ENCODE measurements at places on chromosomes 11 and 22.

- no peak for DNase-seq
These were observed at the start of gene SOX10 for GRCh38 chr22:37983860-37984791. SOX10 (minus strand) TSS chr22:37984555; CDS start chr22:37983784, 771 bp downstream.

DNA sequence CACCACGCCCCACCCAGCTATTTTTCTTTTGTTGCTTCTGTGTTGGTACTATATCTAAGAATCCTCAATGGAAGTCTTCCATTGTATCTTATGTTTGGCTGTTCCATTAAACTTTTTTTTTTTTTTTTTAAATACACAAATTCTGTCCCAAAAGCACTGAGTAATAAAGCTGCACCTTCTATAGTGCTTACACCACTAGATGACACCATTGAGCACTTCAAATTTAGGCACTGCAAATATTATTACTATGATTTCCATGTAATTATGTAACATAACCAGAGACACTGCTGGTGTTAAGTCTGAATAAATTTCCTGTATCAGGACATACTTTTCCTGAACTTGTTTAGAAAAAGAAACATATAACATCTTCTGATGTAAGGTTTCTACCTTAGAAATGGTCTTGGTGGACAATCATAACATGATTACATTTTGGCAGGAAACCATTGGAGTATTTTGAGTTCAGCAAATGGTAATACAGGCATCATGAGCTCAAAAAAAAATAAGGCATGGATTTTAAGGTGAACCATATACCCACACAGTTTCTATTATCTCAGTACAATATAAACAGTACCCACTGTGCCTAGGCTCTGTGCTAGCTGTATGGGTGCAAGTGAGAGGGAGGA lies 110.5 kb downstream of the ATG16L2 start:
- DNase-seq = no peak

DNA sequence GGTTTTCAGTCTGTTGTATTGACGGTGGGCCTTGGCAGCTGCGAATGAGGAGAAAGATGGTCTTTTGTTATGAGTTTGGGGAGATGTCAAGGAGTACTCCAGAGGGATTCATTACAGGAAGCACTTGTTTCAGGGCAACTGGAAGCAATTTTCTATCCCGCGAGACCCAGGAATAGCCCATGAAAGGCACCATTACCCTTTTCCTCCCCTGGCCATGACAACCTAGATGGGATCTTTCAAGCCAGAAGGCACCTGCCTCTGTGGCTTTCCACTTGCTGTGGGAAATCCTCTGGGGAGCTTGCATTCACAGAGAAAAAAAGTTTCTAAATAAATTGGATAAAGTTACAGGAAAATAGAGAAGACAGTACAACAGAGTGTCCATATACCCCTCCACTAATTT lies 2.7 kb downstream of the ZNF215 start:
- no peak for DNase-seq

GRCh38 chr11:30322191-30322590 lies 713 bp upstream of the ARL14EP start:
- no peak for DNase-seq

GRCh38 chr11:35825386-35825785 lies 118.5 kb upstream of the LDLRAD3 start:
- DNase-seq = no peak

DNA sequence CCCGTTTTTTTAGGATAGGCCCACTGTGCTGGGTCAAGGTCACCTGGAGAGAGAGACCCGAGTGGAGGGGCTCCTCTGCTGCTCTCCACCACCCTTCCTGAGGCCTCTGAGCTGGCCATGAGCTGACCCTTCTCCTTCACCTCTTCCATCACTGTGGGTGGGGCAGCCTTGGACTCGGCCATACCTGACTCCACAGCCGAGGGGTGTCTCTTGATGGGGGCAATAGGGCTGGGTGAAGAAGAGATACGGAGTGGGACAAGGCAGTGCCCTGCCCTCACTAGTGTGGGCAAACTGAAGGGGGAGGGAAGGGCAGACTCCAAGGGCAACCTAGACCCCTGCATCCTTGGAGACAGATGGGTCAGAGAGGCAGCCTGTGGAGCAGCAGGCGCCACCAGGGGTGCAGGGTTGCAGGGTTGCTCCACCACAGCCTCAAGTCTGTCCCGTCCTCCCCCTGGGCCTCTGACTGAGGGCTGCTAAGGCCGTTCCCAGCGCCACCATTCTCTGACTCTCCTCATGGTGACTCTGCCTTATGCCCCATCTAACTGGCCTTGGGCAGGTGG lies 20.1 kb upstream of the NECTIN1 start:
- DNase-seq = no peak

- DNase-seq = no peak
These were observed 86.1 kb downstream of the TRIM44 start for GRCh38 chr11:35748644-35749043.

DNA sequence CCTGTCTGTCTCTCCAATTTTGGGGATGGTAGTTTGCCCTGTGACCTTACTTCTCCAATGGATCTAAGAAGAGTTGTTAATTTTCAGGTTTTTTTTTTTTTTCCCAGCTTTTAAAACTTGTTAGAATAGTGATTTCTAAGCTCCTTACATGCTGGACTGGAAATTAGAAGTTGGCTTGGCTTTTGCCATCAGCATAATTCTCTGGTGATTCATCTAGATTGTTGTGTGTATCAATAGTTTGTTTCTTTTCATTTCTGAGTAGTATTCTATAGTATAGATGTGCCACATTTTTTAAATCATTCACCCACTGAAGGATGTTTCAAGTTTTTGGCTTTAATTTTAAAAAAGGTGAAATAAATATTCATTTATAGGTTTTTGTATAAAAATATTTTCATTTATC lies 51.4 kb downstream of the ADAMTS15 start:
- DNase-seq = no peak

GRCh38 chr11:114277637-114278341 lies 18.4 kb upstream of the NNMT start:
- DNase-seq = no peak

DNA sequence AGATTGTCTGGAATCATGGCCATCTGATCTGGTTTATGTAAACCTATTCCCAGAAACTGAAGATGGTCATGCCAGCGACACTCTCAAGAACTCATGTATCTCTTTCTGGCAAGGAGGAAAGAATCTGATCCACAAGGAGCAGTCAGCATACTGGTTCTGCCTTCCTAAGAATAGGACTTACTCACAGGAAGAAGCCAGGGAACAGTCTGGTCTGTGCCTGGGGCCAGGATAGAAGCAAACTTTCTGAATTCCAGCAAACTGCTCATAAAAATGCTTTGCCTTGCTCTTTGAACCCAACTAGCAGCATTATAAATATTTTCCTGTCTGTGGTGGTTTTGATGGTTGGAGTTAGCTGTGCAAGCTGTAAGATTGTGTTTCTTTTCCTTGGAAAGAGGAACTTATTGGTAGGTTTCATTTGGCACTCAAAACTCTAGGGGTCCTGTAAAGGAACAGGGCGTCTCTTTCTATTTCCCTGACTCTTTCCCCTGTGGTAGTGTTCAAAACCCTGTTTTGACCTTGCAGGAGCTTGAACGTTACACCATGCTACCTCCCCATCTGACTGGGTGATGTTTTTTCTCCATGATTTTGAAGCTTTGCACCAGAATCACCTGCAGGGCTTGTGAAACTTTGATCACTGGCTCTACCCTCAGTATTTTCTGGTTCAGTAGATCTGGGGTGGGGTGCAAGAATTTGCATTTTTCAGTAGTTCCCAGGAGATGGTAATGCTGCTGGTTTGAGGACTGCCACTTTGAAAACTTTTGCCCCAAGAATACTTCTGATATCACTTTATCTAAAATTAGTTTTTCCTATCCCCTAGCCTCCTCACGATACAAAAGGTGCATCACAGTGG lies 627.8 kb upstream of the ANO5 start:
- no peak for DNase-seq

DNA sequence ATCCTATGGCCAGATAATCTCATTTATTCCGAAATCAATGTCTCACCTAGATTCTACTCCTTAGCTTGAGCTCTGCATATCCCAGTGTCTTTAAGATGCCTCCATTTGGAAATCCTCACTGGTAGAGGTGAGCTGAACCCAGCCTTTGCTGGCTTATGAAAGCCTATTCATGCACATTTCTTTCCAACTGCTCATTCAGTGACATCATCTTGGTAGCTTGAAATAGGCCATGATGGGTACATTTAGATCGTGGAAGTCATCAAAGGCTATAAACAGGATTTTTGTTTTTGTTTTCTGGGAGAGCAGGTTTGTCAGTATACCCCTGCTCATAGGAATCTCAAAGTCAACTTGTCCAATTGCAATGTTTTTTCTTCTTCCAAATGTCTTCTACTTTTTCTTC lies 6.0 kb downstream of the NXPE1 start:
- DNase-seq = no peak

DNA sequence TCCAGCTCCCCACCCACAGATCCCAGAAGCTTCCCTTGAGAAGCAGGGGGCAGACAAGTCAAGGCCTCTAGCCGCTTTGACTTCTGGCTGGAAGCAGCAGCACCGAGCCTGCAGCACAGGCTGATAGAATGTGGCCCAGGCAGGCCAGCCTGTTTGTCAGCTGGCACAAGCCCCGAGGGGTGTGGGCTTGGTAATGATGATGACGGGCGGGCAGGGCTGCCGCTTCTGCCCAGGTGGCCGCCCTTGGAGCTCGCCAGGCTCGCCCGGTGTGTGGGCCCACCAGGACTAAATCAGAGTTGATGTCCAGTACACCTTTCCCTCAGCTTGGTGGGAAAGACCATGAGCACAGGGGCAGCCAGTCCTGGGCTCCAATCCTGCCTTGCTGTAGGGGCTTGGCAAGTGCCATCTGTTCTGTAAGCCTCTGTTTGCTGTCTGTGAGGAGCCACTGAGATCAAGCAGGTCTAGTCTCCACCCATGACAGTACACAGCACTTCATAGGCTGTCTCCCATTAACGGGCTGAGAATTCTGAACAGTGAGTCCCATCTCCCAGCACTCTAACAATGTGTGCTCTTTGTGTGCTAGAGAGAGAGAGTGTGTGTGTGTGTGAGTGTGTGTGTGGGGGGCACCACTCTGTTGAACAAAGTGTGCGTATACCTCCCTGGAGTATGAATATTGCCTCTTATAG lies 26.8 kb downstream of the MICAL2 start:
- no peak for DNase-seq

DNA sequence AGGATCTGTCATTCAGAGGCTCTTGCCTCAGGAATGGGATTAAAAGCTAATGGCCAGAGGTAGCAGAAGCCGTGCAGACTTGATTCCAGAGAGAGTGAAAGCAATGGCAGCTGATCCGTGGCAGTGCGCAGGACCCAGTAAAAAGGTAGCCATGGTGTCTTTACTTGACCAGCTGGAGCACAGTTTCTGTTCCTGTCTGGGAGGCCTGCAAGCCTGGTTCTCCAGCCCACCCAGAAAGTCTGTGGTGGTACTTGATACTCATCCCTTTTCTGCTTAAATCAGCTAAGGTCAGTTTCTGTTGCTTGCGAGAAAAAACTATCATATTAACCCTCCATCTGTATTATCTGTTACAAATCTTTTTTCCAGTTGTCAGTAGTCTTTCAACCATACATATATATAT lies 86.7 kb downstream of the RPS6KA4 start:
- no peak for DNase-seq
